NCI-H82 (cell line): ENCODE measurements at places on chromosomes 2 and 18.
A peak's percentile ranks its signal among the peaks of the same experiment; 100 is the strongest.

GRCh38 chr2:170468557-170468956 lies 246.6 kb upstream of the SP5 start:
- no peak for DNase-seq

DNA sequence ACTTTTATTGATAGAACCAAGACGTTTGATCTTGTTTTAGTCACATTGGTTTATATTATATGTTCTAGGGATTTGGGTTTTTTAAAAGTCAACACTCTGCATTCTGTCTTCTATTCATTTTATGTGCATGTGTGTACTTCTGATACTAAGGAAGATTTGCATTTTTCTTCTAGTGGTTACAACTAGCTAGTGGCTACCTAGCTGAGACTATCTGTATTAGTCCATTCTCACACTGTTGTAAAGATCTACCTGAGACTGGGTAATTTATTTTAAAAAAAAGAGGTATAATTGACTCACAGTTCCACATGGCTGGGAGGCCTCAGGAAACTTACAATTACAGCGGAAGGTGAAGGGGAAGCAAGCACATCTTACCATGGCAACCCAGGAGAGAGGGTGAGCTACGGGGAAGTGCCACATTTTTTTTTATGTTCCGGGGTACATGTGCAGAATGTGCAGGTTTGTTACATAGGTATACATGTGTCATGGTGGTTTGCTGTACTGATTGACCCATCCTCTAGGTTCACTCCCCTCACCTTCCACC lies 69.9 kb downstream of the SP100 start:
- DNase-seq = no peak

GRCh38 chr2:186632417-186632816 lies 42.6 kb downstream of the ITGAV start:
- no peak for DNase-seq

DNA sequence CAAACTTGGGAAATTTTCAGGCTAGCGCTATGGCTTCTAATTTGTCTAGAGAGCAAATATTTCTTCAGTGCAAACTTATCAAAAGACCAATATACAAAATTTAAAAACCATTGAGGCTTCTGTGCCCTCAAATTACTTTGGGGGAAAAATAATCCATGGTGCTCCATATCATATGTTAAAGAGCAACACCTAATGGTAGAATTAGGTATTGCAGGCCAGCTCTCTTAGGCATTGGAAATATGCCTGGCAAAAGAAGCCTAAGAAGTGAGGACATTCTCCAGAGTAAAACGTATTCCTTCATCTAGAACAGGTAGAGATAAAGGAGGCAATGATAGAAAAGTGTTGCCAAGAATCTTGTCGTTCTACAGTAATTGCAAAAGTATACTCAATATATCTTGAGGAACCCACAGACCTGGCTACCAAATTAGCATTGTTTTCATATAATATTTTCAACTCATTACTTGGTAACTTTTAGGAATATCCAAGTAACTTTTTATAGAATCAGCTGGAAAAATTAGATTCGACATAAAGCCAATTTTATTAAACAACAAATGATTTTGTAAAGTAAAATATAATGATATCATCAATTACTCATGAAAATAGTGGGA lies 401.1 kb downstream of the BCL11A start:
- peak; percentile 85 for DNase-seq

- DNase-seq = no peak
These were observed 228.7 kb downstream of the PIK3C3 start for GRCh38 chr18:42183746-42184145.

DNA sequence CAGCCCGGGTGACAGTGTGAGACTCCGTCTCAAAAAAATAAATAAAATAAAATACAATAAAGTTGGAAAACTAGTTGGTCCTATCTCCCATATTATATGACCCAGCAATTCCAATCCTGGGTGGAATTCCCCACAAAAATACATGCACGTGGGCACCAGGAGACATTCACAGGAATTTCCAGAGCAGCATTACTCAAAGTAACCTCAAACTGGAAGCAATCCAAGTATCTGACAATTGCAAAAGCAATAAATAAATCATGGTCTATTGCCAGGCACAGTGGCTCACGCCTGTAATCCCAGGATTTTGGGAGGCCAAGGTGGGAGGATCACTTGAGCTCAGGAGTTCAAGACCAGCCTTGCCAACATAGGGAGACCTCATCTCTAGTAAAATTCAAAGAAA lies 101.2 kb upstream of the MAP4K4 start:
- no peak for DNase-seq

DNA sequence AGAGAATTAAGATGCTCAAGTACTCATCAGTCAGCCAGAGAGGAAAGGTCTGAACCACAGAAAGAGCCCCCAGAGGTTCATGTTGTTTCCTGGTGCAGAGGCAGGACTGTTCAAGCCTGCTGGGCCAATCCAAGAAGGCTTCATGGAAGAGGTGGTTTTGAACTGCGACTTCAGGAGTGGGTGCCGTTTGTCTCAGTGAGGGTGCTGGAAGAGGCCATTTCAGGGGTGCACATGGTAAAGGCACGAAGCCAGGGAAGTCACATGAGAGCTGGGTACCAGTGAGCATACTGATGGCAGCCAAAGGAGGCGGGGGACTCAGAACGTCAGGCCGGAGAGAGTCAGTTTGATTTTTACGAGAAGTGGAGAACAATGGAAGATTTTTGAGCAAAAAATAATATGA lies 55.5 kb downstream of the EMILIN2 start:
- no peak for DNase-seq

DNA sequence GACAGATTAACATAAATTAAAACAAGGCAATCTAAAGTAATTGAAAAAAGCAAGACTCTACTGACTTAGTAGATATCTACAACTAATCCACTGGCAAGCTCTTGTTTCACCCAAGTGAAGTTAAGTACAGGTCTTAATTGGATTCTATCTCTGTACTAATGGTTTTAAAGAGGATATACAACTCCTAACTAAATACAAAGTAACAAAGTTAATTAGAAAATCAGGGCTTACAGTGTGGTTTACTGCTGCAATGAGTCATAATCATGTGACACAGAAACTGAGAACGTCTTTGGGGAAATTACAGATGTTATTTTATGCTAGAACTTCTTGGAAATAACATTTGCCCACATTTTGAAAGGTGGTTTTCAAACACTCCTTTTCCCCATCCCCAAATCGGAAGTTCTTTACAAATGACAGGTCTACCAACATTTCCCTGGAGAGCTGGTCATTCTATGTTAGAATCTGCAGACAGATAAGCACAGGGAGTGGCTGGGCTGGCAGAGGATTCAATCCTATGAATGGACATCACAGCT lies 245.3 kb downstream of the STK39 start:
- DNase-seq = peak; percentile 98

DNA sequence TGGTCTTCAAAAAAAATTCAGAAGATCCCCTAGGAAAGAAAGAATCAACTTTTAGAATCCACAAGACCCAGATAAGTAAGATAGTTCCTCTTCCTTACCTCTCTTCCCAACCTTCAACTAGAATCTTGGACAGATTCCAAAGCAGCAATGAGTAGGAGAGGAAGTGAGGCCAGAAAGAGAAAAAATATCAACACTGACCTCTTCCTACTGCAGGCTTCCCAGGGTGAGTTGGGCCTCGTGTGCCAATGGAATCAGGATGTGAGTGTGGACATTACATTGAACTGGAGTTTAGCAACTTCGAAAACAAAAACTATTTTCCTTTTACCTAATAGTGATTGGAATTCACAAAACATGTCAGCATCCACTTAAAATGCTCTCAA lies 102.5 kb upstream of the PIEZO2 start:
- no peak for DNase-seq

- DNase-seq = no peak
These were observed 77.2 kb downstream of the MGAT5 start for GRCh38 chr2:134331081-134331480.

DNA sequence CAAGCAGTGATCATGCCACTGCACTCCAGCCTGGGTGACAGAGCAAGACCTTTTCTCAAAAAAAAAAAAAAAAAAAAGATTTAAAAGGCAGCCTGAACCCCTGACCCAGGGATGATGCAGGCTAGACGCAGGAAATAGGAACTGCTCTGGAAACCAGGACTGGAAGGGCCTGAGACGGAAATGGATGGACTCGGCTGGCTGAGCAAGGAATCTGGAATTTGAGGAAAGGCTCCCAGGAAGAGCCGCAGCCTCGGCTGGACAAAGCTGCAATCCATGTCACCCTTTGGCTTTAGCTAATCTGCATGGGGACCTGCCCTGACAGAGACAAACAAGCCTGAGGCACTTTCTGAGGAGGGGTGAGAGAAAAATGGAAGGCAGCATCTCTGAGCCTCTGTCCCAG lies 55.0 kb upstream of the DAPL1 start:
- DNase-seq = no peak

DNA sequence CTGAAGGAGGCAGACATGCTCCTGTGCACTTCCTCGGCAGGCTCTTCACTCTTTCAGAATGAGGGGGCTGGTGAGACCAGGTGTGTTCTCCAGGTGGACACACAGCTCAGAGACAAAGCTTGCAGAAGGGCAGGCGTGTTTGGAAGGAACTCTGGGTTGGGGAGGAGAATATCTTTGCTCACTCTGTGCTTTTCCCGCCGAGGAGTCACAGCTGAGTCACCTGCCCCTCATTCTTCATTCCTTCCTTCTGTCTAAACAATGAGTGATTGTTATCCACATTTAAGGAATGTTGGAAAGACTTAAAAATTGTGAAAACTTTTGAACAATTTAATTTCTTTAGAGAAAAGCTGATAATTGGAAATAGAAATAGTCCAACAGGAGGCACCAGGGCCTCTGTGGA lies 126.3 kb upstream of the TPO start:
- DNase-seq = no peak

GRCh38 chr18:3214855-3215637 lies 4.7 kb downstream of the MYOM1 start:
- no peak for DNase-seq

GRCh38 chr2:133717497-133717896 lies 149.2 kb upstream of the NCKAP5 start:
- DNase-seq = no peak

DNA sequence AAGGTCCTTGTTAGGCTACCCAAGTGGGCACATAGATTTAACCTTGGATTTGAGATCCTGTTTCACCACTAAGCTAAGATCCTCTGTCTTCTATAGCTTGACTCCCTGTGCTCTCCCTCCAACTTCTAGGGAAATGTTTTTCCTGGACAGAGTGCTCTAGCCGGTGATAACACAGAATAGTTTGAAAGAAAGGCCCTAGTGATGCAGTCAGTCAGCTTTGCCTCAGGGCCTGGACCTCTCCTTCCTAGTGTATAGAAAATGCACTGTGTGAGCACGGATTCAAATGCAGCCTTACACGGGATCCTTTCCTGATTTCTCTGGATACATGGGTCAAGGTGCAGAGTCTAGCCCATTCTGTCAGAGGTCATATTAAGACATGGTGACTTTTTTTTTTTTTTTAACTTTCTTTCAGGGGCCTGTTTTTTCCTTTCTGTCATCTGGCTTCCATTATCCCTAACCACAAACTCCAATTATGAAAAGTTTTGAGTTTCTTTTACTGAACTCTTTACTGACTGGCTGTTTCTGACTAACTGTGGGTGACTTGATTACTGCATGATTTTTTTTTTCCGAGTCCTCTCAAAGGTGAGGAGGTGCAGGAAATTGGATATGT lies 122.6 kb downstream of the LRP1B start:
- DNase-seq = no peak

DNA sequence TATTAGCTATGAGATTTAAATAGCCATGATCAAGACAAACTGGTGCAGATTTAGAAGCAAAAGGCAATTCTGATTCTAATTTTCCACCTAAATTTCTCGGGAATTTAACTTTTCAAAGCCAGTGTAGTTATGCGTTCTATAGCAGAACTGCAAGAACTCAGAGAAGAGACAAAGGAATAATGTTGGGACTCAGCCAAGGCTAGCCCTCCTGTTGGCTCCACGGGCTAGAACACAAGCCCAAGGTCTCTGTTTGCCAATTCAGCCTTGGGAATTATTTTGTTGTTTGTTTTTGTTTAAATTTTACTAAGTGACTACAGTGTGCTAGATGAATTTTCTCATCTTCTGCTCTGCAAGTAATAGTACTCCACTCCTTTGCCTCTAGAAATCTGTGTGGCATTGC lies 121.2 kb downstream of the CACNB4 start:
- no peak for DNase-seq

GRCh38 chr18:11368020-11368419 lies 218.7 kb upstream of the PIEZO2 start:
- DNase-seq = no peak

GRCh38 chr2:162050513-162050961 lies 23.5 kb downstream of the DPP4 start:
- DNase-seq = no peak

- DNase-seq = peak; percentile 80
These were observed 365.5 kb downstream of the FIGN start for GRCh38 chr2:163370169-163370886.

- no peak for DNase-seq
These were observed 100.2 kb downstream of the GYPC start for GRCh38 chr2:126756125-126756524.

GRCh38 chr2:145021962-145022665 lies 502.2 kb upstream of the ZEB2 start:
- no peak for DNase-seq

- peak; percentile 84 for DNase-seq
These were observed 261.0 kb upstream of the CXCR4 start for GRCh38 chr2:136378712-136379595.

- DNase-seq = no peak
These were observed 208.7 kb downstream of the KCNE4 start for GRCh38 chr2:223260681-223261080.

DNA sequence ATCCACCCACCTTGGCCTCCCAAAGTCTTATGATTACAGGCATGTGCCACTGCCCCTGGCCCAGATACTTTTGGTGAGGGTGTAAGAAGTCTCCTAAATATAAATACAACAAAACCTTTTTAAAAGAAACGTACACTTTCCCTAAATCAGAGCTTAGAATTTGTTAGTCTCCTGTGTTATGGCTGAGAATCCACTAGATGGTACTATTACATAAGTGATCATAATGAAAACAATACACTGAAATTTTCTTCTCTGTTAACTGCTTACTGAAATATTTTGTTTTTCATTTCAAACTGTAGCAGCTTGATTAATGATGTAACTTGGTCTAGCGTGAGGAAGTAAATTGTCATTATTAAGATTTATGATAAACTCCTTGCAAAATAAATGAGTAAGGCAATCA lies 74.8 kb upstream of the FAM98A start:
- DNase-seq = peak; percentile 48

DNA sequence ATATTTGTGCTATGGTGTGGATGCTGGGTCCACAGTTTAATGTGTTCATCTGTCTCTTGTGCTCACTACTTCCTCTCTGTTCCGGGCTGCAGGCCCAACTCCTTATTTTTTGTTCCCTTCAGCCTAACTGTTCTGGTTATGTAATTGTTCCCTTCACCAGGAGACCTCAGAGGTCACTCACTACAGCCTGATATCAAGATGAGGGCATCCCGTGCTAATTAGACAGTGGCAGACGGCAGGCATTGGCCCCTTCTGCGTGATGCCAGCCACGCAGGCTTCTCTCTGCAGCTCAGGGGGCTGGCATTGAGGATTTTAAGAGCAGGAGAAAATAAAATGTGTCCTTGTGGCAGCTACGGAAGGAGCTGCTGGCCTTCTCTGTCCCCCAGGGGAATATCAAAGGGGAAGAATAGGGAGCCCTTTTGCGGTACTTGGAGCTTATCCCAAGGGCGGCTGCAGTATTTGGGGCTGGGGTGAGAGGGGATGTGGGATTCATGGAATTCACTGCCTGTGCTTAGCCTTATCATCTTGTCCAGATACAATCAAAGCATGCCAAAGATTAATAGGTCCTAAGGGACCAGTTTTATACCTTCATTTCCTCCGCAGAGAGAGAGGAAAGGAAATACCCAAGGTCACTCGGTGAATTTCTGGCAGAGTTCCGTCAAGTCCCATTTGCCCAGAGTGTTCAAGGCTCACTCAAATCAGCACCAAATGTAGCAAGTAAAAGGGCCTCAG lies 53.3 kb upstream of the TRIB2 start:
- no peak for DNase-seq
